ENCODE measurements at places on chromosomes 16 and 17.

DNA sequence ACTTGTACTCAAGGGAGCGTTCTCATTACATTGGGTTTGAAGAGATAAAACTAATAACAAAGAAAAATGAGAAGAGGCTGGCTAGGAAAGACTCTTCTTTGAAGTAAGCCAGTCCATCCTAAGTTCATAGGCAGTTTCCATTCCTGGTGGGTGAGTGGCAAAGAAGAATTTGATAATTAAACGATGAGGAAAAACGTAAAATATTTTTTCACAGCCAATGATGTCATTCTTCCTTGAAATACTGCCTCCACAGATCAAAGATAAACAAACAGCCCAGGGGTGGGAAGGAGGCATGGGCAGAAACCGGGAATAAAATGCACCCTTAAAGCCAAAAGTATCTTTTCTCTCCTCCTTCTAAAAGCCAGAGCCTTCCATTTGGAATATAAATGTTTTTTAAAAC, 346.6 kb downstream of the PMP22 start:
- no peak for DNase-seq

DNA sequence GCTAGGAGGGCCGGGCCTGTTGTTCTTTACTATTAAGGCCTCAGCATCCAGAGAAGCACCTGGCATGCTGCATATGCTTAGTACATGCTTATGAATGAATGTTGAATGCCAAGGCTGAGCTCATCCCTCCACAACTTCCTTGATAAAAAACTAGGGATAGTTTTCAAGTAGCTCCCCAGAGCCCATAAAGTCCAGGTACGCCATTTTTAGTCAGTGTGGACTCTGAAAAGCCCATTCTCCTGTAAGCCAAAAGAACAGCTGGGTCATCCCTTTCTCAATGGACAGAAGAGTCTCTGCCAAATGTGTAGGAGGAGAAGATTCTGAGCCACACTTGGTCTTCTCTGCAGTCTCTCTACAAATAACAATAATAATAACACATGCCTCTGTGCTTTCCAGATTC, 8.9 kb upstream of the ITGB3 start:
- no peak for DNase-seq

GRCh38 chr16:8673611-8674412, 605 bp upstream of the ABAT start:
- DNase-seq = no peak

DNA sequence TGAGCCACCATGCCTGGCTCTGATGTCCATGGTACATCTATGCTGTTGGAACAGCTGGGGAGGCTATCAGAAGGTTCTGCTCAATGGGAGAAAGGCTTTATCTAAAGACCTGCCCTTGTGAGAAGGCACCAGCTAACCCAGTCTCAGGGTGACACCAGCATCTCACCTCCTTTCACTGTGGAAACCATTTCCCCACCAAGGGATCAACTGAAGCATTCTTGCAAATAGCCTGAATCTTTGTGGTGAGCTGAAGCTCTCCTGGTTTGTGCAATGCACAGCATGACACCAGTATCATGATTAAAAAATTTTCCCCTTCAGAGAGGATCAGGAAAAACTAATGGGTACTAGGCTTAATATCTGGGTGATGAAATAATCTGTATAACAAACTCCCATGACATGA, 5.1 kb downstream of the CCL18 start:
- no peak for DNase-seq

- DNase-seq = no peak
Measured at GRCh38 chr16:29198731-29199521, 207.6 kb downstream of the NPIPB11 start.

GRCh38 chr16:10684511-10685151, 10.1 kb downstream of the TEKT5 start:
- no peak for DNase-seq

GRCh38 chr16:14449790-14450480, 180.1 kb downstream of the PARN start:
- DNase-seq = no peak

DNA sequence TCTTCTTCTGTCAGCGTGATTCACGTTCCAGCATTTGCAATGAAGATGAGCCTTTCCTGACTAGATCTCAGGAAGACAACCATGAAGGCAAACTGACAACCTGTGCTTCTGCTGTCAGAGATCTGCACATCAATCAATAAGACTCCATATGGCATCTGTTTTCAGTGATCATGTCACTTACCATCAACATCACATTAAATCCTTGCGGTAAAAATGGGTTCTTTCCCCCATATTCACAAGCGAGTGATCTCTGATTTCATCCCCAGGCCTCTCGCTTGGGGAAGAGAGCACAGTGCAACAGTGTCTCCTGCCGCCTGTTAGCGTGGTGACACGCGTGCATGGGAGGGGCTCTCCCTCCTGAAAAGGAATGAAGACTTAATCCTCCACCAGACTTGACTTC, 11.1 kb downstream of the NACA2 start:
- no peak for DNase-seq

DNA sequence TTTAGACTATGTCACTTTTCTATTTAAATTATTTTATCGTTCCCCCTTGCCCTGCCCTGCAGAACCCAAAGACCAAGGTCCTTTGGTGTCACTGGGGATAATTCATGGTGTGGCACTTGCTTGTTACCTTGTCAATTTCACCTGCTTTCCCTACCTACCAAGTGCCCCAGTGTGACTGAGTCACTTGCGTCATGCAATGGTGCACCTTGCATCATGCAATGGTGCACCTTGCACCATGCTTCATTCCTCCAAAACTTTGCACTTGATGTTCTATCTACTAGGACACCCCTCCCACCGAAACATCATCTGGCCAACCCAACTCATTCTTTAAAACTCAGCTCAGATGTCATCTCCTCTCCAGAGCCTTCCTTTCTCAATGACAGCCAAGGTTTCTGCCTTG, 47.1 kb downstream of the TMEM114 start:
- DNase-seq = no peak

- DNase-seq = no peak
Measured at GRCh38 chr16:10280262-10281170, 98.3 kb upstream of the GRIN2A start.

DNA sequence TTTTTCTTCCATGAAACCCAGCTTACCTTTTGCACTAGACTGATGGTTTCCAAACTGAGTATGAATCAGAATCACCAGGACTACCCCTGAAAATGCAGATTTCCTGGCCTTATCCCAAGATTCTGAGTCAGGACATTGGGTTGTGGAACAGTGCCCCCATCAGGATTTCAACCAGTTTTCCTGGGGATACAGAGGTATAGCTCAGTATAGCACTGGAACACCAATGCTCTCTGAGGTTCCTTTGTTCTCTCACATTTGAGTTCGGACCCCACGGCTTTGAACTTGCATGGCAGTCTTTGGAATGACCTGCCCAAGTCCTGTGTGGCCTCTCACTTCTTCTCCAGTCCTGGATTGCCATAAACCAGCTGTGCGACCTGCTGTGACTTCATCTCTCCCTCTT, 12.8 kb upstream of the CCL8 start:
- DNase-seq = no peak

DNA sequence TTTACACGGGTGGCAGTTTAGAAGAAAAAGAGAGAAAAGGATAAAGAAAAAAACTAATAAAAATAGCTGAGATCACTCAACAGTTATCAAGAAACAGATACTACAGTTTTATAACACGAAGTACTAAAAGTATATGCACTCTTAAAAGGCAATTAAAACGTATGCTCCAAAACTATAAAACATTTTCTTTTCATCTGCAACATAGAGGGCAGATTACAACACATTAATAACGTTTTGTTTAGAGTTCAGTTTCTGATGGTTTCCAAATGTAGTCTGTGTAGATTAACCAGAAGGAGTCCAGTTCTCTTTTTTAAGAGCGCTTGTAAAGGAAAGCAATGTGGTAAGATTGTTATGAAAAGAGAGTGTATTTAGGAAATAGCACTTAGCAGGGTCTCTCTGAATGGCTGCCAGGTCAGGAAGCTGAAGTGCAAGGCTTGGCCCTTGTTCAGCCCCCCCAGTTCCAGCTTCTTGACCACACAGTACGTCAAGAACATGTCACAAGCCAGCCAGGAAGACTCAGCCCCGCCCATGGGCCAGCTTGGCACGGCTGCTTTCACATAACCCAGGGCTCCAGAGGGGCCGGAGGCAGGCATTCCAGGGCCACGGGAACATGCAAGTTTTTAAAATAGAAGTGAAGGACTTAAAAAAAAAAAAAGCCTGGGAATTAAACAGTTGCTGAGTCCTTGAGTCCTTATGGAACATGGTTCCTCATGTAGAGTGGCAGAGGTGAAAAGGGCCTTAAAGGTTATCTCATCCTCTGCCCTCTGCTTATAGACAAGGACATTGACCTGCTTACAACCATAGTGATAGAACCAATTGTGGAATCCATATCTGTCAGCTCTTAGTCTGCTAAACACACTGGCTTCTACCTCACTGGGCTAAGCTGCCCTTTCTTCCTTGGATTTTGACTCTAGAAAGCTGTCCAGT, 147.4 kb upstream of the TBX2 start:
- no peak for DNase-seq

- no peak for DNase-seq
Measured at GRCh38 chr16:68399456-68399855, 48.9 kb downstream of the SMPD3 start.

GRCh38 chr17:50501054-50501453, 7.2 kb upstream of the MYCBPAP start:
- no peak for DNase-seq

DNA sequence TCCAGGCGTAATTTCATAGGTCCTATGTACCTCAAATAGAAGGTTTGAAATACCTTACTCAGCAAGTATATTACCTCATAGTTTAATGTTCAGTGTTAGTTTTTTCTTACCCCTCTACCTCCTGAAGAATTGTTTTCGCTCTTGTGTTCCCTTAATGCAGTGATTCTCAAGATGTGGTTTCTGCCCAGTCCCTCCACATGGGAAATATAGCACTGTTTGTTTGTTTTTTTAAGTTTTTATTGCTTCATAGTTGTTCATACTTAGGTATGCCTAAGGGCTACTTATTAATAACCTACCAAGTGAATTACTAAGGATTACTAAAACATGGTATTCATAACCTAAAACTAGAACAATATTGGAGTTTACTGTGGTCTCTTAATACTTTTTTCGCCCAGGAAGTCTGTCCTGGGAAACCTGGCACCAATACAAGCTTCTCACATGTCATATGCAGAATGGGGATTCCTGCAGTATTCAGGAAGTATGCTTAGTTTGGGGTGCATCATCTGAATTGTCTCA, 5.0 kb downstream of the RSPRY1 start:
- DNase-seq = no peak

- peak; percentile 26 for DNase-seq
Measured at GRCh38 chr16:72094266-72094610, 591 bp downstream of the DHX38 start.

GRCh38 chr16:1908184-1908583, 10.0 kb downstream of the HS3ST6 start:
- no peak for DNase-seq

DNA sequence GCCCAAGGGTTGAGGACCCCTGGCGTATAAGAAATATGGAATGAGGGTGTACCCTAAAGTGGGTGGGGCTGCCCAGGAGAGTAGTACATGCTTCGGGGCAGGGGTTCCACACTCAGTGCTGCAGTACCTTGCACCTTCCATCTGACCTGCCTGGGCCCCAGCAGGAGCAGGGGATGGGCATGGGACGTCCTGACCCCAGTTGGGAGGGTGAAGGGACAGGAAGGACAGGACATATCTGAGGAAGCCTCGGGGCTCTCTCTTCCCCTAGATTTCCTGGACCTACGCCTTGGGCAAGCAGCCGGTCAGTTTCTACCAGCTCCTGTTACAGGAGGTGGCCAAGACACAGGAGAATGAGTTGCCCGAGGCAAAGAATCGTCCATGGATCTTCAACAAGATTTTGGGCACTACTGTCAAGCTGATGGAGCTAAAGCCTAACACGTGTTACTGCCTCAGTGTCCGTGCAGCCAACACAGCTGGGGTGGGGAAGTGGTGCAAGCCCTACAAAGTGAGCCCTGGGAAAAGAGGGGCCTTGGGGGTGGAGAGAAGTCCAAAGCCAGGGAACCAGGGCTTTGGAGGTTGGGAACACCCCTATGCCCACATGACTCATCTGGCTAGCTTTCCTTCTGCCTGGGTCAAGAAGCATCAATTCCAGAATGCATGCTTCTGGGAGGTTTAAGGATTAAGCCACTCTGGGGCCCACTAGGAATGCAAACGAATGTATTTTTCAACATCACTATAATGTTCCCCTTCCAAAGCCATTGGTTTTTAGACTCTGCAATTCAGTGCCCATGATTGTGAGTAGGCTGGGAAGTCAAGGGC, 7.9 kb downstream of the FNDC8 start:
- DNase-seq = no peak

DNA sequence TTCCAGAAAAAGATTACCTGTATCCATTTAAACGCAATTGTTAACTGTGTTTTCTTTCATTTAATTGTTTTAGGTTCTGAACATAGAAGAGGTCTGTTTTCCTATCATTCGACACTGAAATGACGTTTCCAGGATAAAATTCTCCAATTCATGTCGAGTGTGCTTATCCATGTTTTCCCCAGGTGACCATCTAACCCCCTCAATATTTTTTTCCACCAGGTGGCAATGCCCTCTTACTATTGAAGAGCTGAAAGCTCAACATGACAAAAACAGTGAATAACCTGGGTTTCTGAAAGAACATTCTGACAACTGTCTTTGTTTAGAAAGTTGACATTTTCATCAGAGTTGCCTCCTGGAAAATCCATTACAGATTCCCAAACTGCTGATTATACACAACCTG, 948.7 kb downstream of the KCNJ2 start:
- DNase-seq = no peak

GRCh38 chr17:58537266-58537665, 22.8 kb upstream of the MTMR4 start:
- no peak for DNase-seq

- DNase-seq = no peak
Measured at GRCh38 chr17:58632324-58633314, 59.2 kb downstream of the TEX14 start.
